ENCODE measurements at places on chromosomes 16 and 17.

DNA sequence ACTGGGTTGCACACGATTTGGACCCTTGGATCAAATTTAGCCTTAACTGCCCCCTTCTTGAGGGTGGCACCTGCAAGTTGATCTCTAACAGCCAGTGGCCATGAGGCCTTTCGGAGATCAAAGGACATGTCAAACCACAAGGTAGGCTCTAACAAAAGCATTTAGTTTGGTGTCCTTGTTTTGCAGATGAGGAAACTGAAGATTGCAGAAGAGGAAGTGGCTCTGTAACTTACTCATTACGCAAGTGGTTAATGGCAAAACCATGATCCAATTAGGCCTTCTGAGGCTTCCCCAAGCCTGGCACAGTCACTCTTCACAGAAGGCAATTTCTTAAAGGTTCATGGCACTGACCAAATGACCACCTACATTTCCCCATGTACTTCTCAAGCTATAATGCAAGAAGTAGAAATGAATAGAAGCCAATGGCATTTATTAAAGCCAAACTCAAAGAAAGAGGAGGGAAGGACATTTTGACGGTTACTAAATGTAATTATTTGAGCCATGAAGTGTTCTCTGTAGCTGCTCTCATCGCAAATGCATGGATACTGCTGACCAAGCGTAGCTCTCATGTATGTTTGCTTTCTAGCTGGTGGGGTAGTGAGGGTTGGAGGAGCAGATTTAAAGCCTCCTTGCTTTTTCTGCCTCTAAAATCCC is 32.8 kb upstream of the ABCC12 start:
- peak; percentile 5 for DNase-seq

GRCh38 chr17:58264407-58265103 is 16.2 kb downstream of the MPO start:
- no peak for DNase-seq

- peak; percentile 90 for DNase-seq
Observed at GRCh38 chr16:30628628-30629540, 18.7 kb upstream of the ZNF689 start.

DNA sequence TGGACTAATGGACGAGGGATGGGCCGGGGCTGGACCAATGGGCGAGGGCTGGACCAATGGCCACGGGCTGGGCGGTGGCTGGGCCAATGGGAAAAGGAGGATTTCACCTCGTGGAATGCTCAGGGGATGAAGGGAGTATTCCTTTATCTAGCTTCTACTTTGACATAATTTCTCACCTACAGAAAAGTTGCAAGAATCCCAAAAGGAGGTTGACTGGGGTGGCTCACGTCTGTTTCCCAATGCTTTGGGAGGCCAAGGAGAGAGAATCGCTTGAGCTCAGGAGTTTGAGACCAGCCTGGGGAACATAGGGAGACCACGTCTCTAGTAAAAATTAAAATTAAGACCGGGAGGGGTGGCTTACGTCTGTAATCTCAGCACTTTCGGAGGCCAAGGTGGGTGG is 5.7 kb upstream of the FLYWCH1 start:
- no peak for DNase-seq

DNA sequence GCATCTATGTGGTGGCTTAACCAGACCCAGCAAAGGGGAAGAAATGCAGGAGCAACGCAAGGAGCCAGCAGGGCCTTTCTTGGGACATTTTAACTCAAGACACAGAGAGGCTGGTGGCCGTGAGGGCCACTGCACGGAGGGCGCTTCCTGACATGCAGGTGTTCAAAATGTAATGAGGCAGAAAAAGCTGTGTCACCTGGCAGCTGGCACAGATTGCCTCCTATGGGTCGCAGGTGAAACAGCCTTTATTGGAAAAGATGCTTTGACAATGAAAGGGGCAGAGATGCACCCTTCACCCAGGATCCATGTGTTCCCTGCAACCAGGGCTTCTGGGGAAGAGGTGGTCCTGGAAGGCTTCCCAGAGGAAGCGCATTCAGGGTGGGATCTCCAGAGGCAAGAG is 219.3 kb downstream of the XYLT1 start:
- DNase-seq: no peak

DNA sequence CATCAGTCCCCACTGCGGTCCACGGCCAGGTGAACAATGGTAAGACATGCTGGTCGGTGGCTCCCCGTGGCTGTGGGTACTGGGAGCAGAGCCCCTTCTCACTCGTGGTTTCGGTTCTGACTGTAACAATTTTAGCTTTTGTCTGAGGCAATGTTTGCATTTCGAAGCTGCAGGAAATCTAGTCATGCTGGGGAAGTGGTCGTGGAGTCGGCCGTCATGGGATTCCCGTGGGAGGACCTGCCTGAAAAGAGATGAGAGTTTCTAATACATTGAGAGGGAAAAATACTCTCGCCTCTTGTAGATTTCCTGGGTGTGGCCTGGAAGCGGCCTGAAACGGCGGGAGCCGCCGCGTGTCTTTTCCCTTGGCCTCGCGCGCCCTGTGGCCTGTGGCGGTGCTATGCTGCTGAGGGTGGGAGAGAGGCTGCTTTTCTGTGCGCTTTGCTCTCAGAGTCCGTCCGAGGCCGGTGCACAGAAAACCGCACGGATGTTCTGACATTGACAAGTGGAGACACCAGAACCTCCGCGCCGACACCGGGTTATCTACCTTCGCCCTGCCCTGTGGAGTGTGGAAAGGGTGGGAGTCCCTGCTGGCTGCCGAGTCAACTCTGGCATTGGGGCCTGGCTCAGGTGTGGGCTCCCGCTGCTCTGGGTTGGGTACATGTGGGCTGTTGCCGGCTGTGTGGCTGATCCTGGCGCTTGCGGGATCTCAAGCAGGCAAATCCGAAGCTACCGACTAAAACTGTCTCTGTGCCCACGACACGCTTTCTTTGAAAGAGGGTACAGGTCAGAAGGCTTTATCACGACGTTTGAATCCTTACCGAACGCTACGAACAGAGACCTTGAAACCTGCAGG is 60.8 kb downstream of the WDR45B start:
- DNase-seq: no peak
